ENCODE measurements at places on chromosomes 5 and 9.

- peak; percentile 7 for DNase-seq
Measured at GRCh38 chr5:111389390-111390082, 122.8 kb downstream of the STARD4 start.

DNA sequence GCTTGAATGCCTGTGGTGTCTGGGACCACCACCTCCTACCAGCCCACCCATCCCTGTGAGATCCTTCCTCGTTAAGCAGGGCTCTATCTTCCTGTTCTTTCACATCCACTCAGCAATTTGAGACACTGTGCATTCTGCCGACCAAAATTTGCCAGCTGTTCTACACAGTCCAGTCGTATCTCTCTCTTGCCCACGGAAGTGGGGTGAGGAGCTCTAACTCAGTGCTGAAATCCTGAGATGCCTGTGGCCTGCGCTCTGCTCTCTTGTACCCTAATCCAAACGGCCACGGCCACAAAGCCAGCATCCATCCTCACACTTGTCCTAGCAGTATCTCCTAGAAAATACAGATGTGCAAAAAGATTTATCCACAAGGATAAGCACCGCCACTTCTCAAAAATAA is 97.9 kb downstream of the MVB12B start:
- DNase-seq = no peak

DNA sequence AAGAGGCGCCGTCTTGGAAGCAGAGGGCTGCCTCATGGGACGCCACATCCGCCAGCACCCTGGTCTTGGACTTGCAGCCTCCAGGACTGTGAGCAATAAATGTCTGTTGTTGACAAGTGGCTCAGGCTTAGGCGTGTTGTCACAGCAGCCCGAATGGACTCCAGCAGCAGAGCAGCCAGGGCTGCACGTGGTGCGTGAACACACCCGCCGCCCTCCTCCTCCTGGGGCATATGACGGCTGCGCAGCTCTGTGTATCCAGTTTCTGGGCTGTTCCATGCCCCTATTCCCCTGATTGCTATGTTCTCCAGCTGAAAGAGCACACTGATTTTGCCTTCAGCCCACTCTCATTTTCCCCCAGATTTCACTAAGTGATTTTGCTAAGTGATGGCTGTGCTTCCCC is 36.0 kb upstream of the CLPTM1L start:
- no peak for DNase-seq

- no peak for DNase-seq
Measured at GRCh38 chr9:8872802-8873201, 1073.2 kb upstream of the DMAC1 start.

- no peak for DNase-seq
Measured at GRCh38 chr9:88810826-88811225, 180.4 kb upstream of the S1PR3 start.

GRCh38 chr5:96256795-96257470 is 176.1 kb downstream of the PCSK1 start:
- peak; percentile 18 for DNase-seq

- DNase-seq = no peak
Measured at GRCh38 chr9:26142631-26143030, 464.4 kb upstream of the TUSC1 start.

DNA sequence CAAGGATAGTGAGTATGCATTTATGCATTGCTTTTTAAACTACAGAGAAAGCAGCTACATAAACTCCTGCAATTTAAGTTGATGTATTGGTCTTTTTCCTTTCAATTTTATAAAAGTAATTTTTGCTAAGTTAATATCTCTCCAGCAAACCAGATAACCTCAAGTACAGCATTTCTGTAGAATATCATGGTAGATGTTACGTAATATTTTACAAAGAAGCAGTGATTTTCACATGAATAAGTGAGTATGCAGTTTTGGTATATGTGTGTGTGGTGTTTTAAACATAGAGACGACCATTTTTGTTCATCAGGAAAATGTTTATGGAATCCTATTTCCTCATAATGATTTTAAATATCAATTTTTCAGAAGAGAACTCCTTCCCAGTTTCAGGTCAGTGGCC is 118.9 kb downstream of the INSYN2B start:
- DNase-seq = no peak

DNA sequence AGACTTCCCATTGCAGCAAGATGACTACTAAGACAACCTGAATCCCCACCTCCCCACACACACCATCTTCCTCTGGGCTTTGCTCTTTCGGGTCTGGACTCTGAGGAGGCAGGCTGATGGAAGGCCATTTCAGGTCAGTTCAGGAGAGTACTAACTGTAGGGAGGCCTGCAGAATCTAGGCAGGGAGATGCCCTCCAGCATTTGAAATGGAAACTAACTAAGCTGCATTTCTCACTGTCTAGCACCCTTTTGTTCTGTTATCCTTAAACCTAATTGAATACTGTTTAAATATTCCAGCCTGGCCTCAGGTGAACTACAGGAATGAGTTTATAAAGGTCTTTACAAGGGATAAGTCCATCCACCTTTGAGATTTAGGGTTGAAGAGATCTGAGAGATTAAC is 4.9 kb upstream of the TBCA start:
- no peak for DNase-seq

- no peak for DNase-seq
Measured at GRCh38 chr9:136169495-136169894, 35.4 kb downstream of the LHX3 start.

DNA sequence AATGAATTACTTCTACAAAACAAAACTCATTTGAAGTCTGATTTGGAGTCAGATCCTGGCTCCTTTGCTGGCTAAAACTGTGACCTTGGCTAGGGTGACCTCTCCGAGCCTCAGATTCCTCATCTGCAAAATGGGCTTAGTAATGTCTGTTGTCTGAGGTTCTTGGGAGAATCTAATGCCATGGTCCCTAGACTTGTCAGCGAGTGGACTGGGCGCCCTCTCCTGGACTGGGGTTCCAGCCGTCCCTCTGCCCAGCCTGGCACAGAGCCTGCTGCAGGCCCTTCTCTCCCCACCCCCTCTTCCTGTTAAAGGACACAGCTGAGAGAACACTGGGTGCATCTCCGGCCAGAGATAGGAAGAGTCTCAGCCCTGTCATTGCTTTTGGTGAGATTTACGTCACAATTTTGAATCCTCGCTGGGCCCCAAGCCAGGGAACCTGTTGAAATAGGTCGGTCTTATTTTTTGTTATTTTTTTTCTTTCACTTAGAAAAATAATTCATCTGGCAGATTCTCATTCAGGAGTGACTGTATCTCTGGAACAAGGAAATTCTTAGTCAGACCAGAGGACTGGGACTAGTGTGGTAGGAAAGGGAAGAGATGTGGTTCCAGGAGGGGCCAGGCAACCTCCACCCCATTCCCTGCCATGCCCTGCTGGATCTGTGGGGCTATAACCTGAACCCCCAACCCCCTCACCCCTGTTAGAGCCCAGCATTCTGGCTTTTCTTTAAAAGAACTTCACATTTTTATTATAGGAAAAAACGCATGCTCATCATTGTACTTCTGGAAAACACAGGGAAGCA is 48.2 kb upstream of the RPL26L1 start:
- DNase-seq = peak; percentile 35

DNA sequence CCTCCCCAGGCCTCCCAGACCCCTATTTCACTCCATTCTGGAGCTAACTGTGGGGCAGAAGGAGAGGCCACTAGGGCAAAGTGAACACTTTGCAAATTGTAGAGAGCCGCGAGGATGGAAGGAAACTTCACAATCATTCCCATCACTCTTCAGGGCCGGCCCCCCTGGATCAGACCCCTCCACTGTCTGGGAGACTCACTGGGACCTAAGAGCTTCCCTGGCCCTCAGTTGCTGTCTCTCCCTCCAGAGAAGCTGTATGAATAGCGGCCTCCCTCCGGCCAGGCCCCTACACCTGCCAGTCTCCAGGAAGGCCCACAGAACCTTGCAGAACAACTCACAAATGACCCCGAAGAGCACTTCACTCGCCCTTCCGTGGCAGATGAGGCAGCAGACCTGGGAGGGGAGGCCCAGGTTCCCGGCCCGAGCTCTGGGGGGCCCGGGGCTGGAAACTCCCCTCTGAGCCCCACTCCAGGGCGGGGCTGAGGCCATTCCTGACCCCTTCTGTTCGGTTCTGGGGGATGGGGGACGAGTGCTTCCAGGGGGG is 141.9 kb upstream of the IER5L start:
- no peak for DNase-seq

- no peak for DNase-seq
Measured at GRCh38 chr9:113898596-113898995, 22.5 kb downstream of the ZNF618 start.

GRCh38 chr9:4318741-4319140 is 18.9 kb upstream of the GLIS3 start:
- DNase-seq = no peak

DNA sequence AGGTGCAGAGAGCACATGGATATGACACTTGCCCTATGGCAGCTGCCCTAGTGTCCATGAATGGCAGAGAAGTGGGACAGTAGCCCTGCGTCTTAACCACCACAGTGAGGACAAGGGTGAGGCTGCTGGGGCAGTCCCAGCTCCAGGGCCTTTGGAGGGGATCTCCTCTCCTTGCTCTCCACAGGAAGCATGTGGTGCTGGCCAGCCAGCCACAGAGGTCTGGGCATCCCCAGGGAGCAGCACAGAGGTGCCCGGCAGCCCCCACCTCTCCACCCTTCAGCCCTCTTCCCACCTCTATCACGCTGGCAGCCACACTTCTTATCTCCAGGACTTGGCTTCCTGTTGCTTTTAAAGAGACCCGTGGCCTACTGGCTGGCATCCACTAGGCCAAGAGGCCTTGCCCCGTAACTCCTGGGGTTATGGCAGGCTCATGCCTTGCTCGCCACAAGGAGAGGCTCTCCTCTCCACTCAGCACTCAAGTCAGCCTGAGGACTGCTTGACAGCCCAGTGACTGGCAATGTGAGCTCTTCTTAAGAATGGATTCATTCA is 21.9 kb downstream of the CSF2 start:
- no peak for DNase-seq

DNA sequence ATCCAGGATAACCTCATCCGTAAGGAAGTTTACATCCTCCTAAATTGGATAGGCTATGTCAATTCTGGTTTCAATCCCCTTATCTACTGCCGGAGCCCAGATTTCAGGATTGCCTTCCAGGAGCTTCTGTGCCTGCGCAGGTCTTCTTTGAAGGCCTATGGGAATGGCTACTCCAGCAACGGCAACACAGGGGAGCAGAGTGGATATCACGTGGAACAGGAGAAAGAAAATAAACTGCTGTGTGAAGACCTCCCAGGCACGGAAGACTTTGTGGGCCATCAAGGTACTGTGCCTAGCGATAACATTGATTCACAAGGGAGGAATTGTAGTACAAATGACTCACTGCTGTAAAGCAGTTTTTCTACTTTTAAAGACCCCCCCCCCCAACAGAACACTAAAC is 1.3 kb downstream of the ADRB2 start:
- DNase-seq = no peak

DNA sequence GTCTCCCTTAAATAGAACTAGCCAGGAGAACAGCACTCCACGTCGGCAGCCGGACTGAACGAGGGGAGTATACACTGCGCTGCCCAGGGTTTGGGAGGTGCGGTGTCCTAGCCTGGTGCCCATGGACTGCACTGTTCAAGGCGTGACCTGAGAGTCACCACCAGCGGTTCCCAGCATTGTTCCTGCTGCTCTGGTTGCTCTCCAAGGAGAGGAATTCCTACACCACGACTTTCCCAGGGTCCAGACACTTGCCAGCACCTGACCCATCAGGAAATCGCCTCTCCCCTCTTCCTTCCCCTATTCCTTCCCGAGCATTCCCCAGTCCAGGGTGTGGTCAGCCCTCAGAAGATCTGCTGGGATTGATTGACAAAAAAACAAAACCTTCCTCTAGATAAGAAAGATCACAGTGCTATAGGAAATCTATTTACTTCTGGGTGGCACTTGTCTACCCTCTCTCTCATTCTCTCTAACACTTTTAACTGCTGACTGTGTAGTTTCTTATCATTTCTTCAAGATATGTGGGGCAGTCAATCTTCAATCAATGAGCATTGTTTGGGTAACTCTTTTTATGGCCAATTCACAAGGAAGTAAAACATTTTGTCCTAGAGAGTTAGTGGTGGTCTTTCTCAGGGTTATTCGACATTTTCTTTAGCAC is 297.8 kb upstream of the ACTBL2 start:
- no peak for DNase-seq

GRCh38 chr9:37922363-37923117 is 18.6 kb upstream of the SLC25A51 start:
- no peak for DNase-seq

DNA sequence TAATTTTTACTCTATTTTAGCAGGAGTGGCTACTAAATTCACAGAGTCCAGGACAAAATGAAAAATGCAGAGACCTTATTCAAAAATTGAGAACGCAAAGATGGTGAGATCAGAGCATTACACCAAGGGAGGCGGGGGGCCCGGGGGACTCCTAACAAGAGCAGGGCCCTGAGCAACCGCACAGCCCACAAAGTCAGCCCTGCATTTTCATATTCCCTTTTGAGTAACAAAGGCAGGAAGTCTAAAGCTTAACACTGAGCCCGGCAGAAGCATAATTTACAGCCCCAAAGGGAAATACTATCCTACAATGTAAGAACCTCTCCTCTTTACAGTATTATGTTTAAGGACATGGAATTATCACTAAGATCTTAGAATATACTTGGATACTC is 69.4 kb downstream of the TLE1 start:
- peak; percentile 45 for DNase-seq

- no peak for DNase-seq
Measured at GRCh38 chr5:35342664-35343063, 112.4 kb upstream of the PRLR start.

- DNase-seq = no peak
Measured at GRCh38 chr5:32279223-32279622, 33.5 kb downstream of the MTMR12 start.

GRCh38 chr9:97632248-97632984 is 752 bp downstream of the TSTD2 start:
- DNase-seq = peak; percentile 45

- peak; percentile 68 for DNase-seq
Measured at GRCh38 chr5:79025054-79025472, 40.0 kb upstream of the ARSB start.

DNA sequence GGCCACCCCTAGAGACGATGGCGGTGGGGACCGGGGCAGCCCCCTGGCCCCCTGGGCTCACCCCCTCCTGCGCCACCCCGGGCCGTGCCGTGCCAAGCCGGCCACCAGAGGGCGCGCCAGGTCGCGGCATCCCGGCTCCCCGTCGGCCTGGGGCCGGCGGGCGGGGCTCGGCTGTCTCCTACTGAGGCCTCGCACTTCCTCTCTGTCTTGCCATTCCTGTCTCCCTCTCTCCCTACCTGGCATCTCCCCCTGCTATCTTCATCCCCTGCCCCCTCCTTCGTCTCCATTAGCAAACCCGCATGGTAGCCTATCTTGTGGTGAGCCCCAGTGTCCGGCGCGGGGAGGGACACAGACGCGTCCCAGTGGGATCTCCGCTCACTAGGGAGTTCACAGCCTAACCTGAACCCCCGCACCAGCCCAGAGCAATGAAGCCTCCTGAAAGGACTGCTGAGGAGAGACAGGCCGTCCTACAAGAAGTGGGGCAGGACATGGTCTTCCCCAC is 29.8 kb upstream of the FABP6 start:
- DNase-seq = peak; percentile 83

- no peak for DNase-seq
Measured at GRCh38 chr9:114851306-114851705, 45.5 kb upstream of the TNFSF15 start.
